ENCODE measurements at places on chromosomes 16 and 17.

DNA sequence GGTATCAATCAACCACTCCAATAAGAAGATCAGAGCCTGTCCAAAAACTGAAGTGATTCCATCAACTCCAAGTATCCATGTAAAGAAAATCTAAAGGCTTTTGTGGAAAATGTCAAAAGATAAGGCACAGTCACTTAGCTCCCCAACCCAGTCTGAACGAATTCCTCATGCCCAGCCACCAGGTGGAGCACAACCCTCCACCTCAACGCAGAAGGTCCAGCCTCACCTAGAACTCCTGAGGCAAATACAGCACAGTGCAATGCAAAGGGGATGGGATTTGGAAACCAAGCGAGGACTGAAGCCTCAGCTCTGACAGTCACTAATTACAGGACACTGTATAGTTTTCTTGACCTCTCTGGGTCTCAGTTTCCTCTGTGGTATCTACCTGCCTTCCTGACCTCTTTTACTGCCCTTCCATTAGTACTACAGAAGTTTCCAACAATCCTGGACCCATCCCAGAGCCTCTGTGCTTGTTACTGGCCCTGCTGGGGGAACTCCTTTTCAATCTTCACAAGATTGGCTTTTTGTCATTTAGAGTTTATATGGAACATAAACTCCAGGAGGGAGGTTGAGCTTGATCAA lies 2.0 kb downstream of the NCBP3 start:
- DNase-seq = no peak

DNA sequence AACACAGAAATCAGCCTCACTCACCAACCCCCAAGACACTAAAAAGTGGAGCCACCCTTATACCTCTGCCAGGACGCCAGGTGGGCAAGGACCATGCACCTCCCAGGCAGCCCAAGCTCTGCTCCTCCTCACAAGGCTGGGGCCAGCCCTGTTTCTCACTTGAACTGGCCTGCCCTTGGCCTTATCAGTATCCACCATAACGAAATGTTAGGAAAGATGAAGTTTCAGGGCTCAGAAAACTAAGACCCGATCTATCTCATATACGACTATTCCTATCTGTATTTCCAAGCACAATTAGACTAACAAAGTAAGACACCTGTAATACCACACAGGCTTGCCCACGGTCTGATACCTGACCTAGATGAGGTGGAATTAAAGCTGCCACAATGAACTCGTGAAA lies 6.9 kb downstream of the FBXO31 start:
- no peak for DNase-seq

GRCh38 chr16:27841061-27841801 lies 222.3 kb downstream of the GSG1L start:
- no peak for DNase-seq

GRCh38 chr16:85634747-85635544 lies 21.8 kb downstream of the GSE1 start:
- no peak for DNase-seq

- no peak for DNase-seq
Observed at GRCh38 chr17:36833279-36833678, 104.0 kb upstream of the LHX1 start.

DNA sequence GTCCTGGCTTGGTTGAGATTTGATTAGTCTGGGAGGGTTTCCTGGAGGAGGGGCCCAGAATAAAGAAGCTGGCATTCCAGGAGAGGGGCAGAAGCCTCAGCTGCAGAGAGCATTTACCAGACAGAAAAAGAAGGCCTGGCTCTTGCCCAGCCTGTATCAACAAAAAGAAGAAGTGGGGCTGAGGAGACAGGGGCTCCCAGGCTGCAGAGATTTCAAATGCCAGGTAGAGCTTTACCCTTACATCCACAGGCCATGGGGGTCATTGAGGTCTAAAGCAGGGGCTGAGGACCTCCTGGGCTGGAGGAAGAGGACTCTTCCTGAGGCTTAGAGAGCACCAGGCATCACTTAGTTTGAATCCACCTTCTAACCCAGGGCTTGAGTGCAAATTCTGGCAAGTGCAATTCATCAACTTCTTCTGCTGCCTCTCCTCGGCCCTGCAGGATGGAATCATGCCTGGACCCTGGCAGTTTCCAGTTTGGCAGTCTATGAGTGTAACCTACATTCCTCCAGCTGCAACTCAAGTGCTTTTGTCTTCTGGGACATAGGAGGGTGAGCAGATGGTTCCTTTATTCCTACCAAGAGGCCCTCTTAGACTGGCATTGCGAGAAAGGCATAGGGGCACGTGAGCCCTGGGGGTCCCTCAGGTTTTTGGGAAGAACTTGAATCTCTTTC lies 15.3 kb downstream of the CA7 start:
- DNase-seq = no peak

GRCh38 chr16:80440667-80441066 lies 100.1 kb upstream of the DYNLRB2 start:
- DNase-seq = no peak

DNA sequence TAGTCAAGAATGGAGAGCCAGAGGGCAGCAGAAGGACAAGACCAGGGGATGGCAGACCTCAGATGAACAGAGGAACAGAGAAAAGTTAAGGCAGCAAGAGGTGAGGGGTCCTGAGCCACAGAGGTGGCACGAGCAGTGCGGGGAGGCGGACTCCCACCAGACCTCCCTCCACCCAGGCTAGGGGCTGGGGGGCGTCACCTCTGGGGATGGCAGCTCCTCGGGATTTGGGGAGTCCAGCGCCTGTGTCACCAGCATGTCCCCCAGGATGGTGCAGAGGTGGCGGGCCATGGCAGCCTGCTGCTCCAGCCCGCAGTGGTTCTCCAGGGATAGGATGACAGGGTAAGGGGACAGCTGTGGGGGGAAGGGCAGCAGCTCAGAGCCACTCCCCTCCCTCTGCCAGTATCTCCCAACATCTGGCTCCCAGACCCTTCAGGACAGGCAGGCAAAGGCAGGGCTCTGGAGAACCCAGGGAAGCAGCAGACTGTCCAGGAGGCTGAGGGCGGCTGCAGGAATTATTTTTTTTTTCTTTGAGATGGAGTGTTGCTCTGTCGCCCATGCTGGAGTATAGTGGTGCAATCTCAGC lies 15.8 kb downstream of the PLCD3 start:
- DNase-seq = no peak

GRCh38 chr16:27634779-27635178 lies 84.8 kb downstream of the KATNIP start:
- no peak for DNase-seq

DNA sequence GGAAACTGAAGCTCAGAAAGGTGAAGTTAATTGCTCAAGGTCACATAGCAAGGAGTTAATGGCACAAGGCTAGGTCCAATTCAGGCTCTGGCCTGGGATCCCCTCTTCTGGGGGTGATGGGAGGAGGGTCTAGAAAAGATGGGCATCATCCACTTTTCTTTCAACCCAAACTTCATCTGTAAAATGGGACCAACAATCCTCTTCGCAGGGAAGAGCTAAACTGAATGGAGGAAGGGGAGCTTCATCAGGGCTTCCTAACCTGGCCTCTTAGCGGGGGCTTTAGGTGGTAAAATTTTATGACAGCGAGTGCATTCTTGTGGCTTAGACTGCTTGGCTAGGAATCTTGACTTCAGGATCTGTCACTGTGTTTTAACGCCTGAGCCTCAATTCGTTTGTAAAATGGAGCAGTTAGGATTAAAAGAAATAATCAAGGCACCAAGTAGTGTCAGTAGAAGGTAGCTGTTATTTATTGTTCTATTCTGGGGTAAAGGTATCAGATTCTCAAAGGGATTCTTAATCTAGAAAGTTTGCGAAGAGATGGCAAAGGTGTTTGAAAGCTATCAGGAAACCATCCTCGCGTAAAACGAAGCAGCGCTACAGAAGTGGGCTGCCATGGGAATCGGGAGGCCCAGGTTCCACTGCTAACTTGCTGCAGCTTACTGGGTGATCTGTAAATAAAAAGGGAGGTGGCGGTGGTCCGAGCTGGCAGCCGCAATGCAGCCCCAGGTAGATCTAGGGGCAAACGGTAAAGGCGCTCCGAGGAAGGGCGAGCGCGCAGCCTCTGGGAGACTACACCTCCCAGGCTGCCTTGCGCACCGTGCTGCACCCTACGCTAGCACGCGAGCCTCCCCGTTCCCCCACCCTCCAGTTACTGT lies 1.5 kb upstream of the SRCAP start:
- DNase-seq = no peak

GRCh38 chr16:17367923-17368322 lies 102.8 kb downstream of the XYLT1 start:
- DNase-seq = no peak

DNA sequence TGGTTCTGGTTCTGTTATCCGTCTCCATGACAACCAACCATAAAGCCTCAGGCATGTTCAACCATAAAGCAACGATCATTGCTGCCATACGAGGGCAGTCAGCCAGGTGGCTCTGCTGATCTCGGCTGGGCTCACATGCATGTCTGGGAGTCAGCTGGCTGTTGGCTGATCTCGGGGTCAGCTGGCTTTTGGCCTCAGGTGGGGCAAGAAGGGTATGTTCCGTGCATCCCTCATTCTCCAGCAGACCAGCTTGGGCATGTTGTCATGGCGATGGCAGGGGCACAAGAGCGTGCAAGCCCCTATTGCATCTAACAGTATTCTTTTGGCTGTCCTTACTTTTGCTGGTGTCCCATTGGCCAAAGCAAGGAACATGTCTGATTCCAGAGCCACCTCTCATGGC lies 86.2 kb downstream of the ABCC6 start:
- no peak for DNase-seq

GRCh38 chr16:81933361-81933760 lies 77.9 kb downstream of the SDR42E1 start:
- DNase-seq = no peak

- no peak for DNase-seq
Observed at GRCh38 chr16:4309833-4310266, 6.0 kb upstream of the GLIS2 start.

DNA sequence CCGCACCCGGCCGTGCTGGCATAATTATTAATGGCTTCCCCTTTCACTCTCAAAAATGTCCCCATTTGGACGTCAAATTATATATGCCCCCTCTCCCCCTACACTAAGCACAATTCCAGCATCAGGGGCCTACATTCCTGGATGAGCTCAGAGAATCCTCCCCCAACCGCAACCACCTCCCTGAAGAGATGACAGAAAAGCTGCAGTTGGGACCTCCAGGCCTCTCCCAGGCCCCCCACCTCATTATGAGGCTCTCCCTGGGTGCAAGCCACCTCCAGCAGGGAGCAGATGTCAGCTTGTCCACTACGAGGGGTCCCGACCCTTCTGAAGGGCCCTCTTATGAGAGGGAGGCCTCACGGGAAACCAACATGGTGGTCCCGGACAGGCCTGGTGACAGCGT lies 18.5 kb upstream of the NCBP3 start:
- no peak for DNase-seq

DNA sequence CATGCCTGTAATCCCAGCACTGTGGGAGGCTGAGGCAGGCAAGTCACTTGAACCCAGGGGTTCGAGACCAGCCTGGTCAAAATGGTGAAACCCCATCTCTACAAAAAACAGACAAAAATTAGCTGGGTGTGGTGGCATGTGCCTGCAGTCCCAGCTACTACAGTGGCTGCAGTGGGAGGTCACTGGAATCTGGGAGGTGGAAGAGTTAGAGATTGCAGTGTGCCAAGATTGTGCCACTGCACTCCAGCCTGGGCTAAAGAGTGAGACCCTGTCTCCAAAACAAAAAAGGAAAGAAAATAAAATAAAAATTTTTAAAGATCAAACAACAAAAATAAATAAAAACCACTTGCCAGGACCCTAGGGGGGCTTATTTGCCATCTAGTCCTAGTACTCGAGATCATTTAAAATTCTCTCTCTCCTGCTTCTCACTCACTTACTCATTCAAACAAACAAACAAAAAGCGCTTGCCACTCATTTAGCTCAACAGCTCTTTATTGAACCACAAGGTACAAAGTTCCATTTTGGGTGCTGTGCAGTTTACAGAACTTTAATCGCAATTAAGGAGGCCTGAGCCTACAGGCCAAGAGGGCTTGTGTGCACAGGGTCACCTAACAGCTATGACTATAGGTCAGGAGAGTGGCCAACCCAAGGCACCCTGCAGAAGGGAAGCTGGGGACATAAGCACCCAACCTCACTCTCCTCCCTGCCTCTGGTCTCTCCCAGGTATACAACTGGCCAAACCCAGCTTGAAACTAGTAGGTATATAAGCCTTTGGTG lies 4.4 kb downstream of the CHD9NB start:
- no peak for DNase-seq

- DNase-seq = no peak
Observed at GRCh38 chr16:24508614-24509013, 30.8 kb upstream of the RBBP6 start.

DNA sequence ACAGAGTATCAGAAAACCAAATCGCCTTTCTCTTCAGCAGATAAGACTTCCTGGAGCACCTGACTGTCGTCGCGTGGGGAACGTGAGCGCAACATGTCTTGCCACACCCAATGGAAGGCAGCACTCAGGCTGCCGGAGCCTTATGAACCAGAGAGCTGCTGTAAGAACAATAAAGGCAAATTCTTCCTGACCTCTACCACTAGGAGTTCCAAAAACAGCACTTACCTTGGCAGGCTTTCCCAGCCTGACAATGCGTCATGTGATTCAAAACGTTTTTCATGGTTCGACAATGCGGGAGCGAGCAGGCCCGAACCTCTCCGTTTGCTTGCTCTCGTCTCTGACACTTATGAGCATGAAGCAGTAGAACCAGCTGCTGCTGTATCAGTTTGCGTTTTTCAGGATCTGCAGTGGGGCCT lies 75.8 kb upstream of the TRAP1 start:
- DNase-seq = no peak

GRCh38 chr16:88451586-88452481 lies 1.2 kb upstream of the ZFPM1 start:
- DNase-seq = no peak

DNA sequence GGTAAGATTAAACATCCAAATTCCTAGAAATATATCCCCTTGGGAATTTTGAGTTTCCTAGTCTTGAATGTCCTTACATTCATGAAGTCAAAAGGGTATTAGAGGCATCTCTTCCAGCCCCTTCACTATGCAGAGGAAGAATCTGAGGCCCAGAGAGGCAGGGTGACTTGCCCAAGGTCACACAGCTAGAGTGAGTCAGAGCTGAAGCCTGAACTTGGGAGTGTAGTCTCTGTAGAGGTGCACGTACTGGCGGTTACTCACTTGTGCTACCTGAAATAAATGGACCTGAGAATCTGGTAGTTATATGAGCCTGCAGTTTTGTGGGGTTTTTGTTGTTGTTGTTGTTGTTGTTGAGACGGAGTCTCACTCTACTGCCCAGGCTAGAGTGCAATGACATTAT lies 164.0 kb downstream of the XYLT1 start:
- no peak for DNase-seq

GRCh38 chr17:33947762-33948161 lies 307.3 kb upstream of the CCL2 start:
- DNase-seq = no peak

GRCh38 chr16:29680180-29680598 lies 1.2 kb downstream of the QPRT start:
- DNase-seq = no peak
